CD4-positive, alpha-beta T cell treated with Interleukin-10 for 1 hour (primary cell): ENCODE measurements at places on chromosomes 2 and 18.

DNA sequence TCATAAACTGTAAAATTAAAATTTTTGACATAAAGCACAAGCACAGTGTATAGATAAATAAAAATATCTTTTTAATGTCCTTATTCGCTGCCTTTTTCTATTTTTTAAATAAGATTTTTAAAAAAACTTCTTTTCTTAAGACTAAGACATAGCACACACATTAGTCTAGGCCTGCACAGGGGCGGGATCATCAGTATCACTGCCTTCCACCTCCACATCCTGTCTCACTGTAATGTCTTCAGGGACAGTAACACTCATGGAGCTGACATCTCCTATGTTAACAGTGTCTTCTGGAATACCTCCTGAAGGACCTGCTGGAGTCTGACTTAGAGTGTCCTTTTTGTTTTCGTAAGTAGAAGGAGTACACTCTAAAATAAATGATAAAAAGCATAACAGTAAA, 33.0 kb downstream of the VAPA start:
- no peak for DNase-seq

- no peak for DNase-seq
Measured at GRCh38 chr2:27152796-27153464, 4.1 kb downstream of the TCF23 start.

DNA sequence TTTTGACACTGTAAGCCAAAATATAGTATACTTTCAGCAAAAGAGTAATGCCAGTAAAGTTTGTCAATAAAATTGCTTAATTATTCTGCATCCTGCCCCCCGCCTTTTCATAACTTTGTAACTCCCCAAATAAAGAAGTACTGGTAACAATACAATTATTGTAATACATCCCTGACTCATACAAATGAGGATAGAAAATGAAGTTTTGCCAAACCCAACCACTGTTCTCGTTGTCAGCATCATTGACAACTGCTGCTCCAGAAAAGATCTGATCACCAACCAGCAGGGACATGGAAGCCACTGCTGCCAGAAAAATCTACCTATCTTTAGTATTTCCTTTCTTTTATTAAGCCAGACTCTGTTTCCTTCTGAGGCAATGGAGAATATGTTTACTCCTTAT, 27.1 kb downstream of the SCN3A start:
- DNase-seq = no peak

- DNase-seq = no peak
Measured at GRCh38 chr2:96616535-96616934, 21.6 kb downstream of the KANSL3 start.

DNA sequence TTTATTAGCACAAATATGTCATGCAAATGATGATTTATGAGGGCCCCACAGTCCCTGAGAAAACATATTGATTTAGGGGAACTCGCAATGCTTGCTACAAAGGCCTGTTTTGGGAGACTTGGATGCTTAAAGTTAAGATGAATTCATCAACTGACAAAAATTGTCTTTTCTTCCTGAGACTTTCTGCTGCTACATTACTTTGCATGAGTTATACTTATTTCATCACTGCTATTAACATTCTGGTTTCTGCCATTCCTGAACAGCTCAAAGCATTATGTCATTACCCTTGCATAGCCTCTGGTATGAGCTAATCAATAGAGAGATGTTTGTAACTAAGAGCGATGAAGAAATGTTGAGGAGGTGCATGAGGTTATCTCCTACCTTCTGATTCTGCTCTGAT, 74.4 kb downstream of the SOX11 start:
- no peak for DNase-seq

GRCh38 chr2:65386989-65387388, 45.4 kb downstream of the SPRED2 start:
- no peak for DNase-seq

DNA sequence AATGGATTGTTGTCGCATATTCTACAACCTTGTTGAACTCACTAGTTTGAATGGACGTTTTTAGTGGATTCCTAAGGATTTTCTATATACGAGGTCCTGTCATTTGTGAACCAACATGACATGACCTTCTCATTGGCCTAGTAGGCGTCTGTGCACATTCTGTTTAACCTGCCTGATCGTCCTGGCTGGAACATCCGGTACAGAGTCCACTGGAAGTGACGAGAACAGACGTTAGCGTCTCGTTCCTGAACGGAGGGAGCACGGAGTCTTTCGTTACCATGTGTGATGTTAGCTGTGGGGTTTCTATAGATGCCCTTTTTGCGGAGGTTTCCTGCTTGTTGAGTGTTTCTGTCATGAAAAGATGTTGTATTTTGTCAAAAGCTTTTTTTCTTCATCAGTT, 61.9 kb downstream of the SLC66A2 start:
- DNase-seq = no peak

- DNase-seq = no peak
Measured at GRCh38 chr2:99789849-99790248, 300.0 kb upstream of the REV1 start.

GRCh38 chr2:235979753-235980435, 188.3 kb downstream of the GBX2 start:
- no peak for DNase-seq

- no peak for DNase-seq
Measured at GRCh38 chr2:167345559-167345958, 457.3 kb downstream of the XIRP2 start.

GRCh38 chr18:73549236-73549635, 598.4 kb downstream of the FBXO15 start:
- DNase-seq = no peak

DNA sequence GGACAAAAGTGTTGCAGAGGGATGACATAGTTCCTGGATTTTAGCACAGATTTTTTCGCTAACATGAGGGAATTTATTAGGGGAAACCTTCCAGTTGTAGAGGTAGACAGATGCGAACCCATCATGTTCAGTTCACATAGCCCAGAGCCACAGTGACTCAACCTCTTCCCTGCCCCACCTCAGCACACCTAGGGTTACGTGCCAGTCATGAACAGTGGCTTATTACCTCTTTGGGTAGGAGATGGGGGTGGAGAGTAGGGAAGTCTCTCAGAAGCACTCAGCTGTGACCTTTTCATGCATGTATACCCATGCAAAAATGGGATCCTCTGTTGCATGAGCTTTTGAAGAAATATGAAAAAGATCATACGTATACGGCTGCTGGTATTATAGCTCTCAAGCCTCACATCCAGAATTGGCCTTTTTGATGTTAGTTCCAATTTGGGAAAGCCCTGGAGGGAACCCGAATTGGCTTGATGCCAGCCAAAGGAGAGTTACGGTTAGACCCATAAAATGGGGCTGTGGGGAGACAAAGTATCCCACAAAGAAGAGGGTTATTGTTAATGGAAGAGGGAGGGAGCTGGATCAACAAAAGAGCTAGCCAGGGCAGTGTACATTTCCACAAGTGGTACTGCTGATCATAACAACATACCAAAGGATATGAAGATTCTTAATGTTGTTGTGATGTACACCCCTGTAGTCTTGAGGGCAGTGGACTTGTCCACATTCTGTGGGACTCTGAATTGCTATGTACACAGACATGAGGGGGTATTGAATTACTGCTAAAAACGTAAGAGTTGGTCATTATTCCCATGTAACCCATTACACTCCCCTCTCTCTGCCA, 4.9 kb downstream of the TANC1 start:
- DNase-seq = no peak

- DNase-seq = no peak
Measured at GRCh38 chr2:109260886-109261700, 132.1 kb downstream of the SH3RF3 start.

GRCh38 chr18:75587131-75587530, 159.6 kb upstream of the SMIM21 start:
- DNase-seq = no peak

GRCh38 chr2:43948370-43948769, 47.4 kb downstream of the LRPPRC start:
- no peak for DNase-seq

GRCh38 chr2:240254337-240255164, 114.1 kb upstream of the OTOS start:
- DNase-seq = no peak

- no peak for DNase-seq
Measured at GRCh38 chr18:11115276-11115675, 34.1 kb downstream of the PIEZO2 start.

GRCh38 chr18:59049721-59050660, 89.7 kb upstream of the SEC11C start:
- no peak for DNase-seq
